ENCODE measurements at places on chromosomes 4 and X.
A peak's percentile ranks its signal among the peaks of the same experiment; 100 is the strongest.

- DNase-seq, result no peak
These were observed 1.2 kb downstream of the FAM241A start for GRCh38 chr4:112146502-112146813.

- no peak for DNase-seq
These were observed 74.9 kb upstream of the SCML1 start for GRCh38 chrX:17662391-17662790.

- DNase-seq, result no peak
These were observed 472.7 kb downstream of the ARAP2 start for GRCh38 chr4:35771571-35771970.

DNA sequence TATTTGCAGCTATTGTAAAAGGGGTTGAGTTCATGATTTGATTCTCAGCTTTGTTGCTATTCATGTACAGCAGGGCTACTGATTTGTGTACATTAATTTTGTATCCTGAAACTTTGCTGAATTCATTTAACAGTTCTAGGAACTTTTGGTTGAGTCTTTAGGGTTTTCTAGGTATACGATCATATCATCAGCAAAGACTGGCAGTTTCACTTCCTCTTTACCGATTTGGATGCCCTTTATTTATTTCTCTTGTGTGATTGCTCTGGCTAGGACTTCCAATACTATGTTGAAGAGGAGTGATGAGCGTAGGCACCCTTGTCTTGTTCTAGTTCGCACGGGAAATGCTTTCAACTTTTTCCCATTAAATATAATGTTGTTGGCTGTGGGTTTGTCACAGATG, 48.1 kb downstream of the NPY1R start:
- DNase-seq, result no peak

DNA sequence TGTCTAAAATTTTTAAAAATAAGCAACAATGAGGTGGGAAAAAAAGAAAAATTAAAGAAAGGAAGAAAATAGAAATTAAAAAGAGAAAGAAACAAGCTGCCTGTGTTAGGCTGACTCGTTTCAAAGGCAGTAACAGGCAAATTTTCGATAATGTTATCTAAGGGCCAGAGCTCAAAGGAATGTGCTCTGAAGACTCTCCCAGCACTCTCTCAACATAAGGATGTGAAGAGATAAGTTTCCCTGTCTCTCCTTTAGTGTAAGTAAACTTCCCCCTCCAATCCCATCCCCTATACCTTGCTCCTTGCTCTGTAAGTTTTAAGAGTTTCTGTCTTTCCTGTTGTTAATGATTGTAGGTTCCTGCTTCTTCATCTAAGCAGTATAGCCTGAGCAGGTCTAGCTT, 172.8 kb downstream of the TEX13C start:
- no peak for DNase-seq

GRCh38 chrX:117977526-117977925, 139.1 kb downstream of the KLHL13 start:
- no peak for DNase-seq

- no peak for DNase-seq
These were observed 9.6 kb downstream of the ADGRG4 start for GRCh38 chrX:136310411-136310810.

- DNase-seq, result no peak
These were observed 15.9 kb upstream of the CCNQ start for GRCh38 chrX:153614818-153615217.

DNA sequence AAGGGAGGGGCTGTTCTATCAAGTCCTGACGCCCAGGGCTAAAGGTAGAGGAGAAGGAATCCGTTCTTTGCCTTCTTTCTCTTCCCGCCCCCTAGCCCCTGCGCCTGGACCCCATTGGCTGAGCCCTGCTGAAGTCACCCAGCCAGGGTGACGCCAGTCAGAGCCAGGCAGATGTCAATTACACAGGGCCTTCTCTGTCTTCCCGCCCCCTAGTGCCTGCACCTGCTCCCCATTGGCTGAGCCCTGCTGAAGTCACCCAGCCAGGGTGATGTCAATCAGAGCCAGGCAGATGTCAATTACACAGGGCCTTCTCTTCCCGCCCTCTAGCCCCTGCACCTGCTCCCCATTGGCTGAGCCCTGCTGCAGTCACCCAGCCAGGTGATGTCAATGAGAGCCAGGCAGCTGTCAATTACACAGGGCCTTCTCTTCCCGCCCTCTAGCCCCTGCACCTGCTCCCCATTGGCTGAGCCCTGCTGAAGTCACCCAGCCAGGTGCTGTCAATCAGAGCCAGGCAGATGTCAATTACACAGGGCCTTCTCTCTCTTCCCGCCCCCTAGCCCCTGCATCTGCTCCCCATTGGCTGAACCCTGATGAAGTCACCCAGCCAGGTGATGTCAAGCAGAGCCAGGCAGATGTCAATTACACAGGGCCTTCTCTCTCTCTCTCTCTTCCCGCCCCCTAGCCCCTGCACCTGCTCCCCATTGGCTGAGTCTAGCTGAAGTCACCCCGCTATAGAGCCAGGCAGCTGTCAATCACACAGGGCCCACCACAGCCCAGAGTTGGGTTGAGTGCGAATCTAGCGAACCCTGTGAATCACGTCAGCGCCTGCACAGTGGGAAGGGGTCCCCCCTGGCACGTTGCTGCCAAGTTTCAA, 46.4 kb downstream of the ASMT start:
- DNase-seq, result peak; percentile 33

DNA sequence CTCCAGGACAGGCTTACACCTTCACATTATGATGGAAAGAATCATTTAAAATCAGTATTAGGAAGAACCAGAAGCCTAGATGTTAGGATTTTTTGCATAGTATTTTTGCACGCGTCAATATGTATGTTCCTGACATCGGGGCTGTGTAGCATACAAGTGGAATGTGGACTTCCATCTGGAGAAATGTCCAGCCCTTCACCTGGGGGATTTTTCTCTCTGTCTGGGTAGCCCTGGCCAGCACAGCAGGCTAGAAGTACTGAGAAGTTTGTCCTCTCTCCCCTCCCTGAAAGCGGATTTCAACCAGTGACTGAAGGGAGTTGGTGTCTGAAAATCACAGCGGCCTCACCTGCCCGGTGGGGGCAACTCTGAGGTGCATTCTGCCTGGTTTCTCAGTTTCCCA, 10.4 kb upstream of the KLHL8 start:
- no peak for DNase-seq

DNA sequence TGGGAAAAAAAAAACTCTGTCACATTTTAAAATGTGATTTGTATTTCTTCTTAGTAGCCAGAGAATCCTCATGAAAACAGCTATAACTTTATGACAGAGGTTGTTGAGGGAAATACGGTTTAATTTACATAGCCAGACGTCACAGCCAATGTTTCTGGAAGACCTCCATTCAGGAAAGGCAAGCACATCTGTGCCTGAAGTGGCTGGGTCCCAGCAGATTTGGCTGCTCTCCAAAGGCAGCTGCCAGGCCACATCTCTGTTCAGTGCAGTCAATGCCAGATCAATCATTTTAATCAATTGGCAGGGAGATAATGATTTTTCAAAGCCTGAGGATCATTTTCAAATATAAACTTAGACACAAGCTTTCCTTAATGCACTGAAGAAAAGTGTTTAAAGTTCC, 86.5 kb upstream of the ZIC3 start:
- no peak for DNase-seq

DNA sequence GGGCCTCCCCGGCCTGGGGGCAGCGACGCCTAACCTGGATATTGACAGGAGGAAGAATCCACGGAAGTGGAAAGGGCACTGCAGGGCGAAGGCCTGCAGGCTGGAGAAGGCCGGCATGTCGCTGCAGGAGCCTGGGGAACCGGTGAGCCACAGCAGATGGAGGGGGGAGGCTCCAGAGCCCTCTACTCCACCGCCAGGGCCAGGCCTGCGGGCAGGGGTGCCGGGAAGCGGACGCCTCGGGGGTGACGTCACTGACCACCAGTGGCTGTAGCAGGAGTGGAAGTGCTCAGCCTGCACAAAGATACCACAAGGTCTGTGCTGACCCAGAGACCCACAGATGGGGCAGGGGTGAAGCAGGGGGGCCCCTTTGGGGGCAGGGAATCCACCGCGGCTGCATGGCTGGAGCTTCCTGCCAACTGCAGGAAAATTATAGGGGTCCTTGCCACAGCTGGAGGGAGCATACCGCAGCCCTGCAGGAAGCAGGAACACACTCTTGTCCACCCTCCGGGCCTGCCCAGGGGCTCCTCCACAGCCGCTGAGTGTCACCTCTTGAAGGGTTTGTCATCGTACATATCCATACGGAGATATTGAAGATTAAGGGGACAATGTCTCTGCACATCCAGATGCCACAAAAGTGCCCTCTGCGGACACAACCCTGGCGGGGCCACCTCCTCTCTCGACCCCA, 7.6 kb upstream of the HTRA3 start:
- no peak for DNase-seq

DNA sequence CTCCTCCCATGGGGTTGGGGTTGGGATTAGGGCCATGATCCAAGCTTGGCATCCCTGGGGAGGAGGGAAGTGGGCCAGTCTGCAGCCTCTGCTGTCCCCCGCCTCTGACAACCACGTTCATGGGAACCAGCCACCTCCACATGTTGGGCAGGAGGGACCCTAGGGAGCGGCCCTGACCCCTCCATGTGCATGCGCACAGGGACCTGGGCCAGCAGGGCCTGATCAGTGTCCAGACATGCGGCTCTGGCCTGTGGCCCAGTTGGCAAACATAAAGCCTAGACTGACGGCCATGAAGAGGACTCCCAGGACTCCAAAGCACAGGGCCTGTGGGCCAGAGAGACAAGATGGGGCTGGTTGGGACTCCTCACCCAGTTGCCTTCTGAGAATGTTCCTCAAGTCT, 11.3 kb downstream of the SLC38A5 start:
- no peak for DNase-seq

DNA sequence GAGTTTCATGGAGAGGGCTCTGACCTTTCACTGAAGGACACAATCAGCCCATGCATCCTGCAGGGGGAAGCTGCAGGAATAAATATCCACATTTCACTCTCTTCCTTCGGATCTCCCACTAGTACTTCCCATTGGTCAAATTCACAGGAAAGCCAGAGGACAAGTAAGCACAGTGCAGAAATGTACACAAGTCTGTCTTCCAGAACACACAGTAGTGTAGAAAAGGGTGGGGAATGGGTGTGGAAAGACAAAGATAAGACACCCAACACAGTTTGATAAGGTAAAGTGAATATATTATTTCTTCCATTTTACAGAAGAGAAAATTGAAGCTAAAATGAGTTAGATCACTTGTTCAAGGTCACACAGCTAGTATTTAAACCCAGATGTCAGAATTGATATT, 81.1 kb upstream of the PCDH19 start:
- no peak for DNase-seq

- DNase-seq, result no peak
These were observed 60.9 kb downstream of the HTT start for GRCh38 chr4:3135155-3136011.

DNA sequence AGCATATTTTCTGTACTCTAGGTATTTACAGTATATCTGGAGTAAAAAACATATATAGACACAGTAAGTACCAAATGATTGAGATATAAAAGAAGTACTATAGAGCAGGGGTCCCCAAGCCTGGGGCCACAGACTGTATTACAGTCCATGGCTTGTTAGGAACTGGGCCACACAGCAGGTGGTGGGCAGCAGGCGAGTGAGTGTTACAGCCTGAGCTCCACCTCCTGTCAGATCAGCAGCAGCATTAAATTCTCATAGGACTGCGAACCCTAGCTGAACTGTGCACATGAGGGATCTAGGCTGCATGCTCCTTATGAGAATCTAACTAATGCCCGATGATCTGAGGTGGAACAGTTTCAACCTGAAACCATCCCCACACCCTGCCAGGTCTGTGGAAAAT, 300.7 kb downstream of the NR3C2 start:
- DNase-seq, result no peak

GRCh38 chr4:93996895-93997294, 168.3 kb downstream of the ATOH1 start:
- no peak for DNase-seq

- no peak for DNase-seq
These were observed 347.8 kb downstream of the GBA3 start for GRCh38 chr4:23040539-23040938.

GRCh38 chr4:166839615-166840251, 394.6 kb downstream of the SPOCK3 start:
- no peak for DNase-seq

DNA sequence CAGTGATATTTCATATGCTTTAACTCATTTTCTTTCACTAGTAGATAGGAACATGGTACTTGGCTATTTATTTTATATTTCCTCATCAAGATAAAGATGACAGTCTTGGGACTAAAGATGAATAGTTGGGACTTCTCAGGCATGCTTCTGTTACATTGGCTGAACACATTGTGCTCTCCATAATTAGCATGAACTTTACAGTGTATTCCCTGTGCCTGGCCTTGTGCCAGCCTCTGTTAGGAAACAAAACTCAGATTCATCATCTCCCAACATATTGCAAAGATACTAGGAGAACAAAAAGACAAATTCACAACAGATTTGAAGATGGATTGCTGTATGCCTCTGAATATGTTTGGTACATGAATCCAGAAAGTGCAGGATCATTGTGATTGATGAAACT, 26.4 kb downstream of the GRIA2 start:
- no peak for DNase-seq

DNA sequence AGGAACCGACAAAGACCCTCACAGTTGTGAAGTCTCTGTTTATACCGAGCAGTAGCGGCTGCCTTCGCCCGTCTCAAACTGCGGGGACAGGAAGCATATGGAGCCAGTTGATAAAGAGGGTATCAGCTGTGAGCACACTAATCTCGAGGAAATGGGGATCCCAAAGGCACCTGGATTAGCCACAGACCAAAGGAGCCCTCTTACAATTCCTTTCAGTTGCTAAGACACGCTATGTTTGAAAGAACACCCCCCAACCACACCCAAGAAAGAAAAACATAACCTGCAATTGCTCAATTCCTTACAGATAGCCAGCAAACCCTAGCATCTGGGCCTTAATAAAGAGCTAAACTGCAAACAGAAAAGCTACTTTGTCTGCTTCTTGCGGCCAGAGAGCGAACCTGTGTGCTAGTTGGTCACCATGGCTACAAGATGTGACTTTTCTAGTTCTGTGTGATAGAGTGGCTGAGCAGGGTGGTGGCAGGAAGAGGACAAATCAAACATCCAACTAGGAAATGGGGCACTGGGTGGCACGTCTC, 23.3 kb upstream of the CHRNA9 start:
- DNase-seq, result no peak

GRCh38 chr4:79050541-79050880, 111.3 kb upstream of the PAQR3 start:
- no peak for DNase-seq

GRCh38 chr4:115674485-115674884, 561.1 kb upstream of the NDST4 start:
- no peak for DNase-seq

DNA sequence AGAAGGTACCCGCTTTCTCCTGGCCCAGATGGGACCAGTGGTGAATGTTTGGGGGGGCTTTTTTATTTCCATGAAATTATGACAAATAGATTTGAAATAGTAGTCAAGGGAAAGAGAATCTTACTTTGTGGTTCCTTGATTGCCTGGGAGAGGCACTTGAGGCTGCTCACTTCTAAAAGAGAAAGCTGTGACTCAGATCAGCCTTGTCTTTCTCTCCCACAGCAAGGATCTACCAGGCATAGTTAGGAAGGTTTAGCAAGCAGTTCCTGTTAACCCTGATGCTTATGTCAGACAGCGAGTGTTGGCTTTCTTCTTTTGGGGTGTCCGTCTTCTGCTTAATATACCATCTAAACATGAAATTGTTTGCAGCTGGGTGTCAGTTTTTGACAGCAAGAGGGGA, 114.5 kb downstream of the TSPAN7 start:
- DNase-seq, result no peak

Data from stimulated activated CD8-positive, alpha-beta memory T cell treated with anti-CD3 and anti-CD28 coated beads, Interleukin-12 subunit alpha, Interleukin-12 subunit beta, amount 100 ng/mL, for 4 hours (primary cell).